ENCODE measurements at places on chromosomes 12 and 14.

DNA sequence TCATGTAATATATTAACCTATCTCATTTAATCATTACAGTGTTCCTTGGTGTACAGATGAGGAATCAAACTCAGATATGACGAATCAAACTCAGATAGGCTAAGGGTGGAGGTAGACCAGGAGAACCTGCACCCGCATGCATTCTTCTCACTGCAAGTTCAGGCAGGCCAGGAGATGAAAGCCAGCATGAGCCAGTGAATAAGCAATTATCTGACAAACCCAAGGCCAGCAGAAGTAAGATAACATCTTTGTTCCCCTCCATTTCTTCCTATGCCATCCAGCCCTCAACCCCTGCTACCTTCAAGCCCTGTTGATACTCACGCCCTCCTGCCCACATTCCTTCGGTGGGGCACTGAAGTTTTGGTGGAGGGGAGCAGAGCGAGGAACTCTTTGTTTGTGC lies 152.2 kb downstream of the ETV6 start:
- H3K27ac ChIP-seq = no peak overlapping the region
- peaks cover 28% of the 10 kb centered on the region for H3K4me1 ChIP-seq
- no peaks in the 10 kb centered on the region for H3K27me3 ChIP-seq
- DNase-seq = no peak

DNA sequence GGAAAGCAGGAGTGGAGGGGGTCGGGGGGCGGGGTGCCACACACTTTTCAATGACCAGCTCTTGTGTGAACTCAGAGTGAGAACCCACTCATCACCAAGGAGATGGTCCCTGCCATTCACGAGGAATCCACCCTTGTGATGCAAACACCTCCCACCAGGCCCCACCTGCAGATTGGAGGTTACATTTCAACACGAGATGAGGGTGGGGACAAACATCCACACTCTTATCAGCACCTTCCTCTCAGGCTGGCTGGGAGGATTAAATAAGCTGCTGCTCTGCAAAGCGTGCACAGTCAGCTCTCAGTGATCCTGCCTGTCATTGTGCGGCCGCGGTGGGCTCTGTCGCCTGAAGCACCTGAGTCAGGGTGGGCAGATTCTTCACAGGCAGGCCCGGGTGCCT lies 39.7 kb downstream of the AACS start:
- H3K4me1 ChIP-seq = no peaks in the 10 kb centered on the region
- no peak for DNase-seq
- no peak overlapping the region for H3K4me3 ChIP-seq

DNA sequence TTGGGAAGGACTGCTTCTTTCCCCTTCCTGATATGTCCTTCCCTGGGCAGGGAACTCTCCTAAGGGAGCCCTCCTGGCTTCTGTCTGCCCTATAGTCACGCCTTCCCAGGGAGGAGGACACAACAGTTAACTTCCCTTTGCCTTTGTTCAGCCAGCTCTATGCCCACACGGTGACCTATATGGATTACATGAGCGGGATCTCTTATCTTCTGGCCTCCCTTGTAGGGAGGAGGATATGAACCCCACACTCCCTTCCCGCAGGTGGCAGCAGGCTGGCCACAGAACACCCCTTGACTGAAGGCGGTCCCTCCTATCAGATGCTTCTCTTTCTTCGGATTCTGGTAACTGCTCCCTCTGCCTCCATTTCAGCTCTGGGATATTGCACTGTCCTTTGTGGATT lies 135.6 kb upstream of the MAX start:
- no peak overlapping the region for H3K27ac ChIP-seq
- no peaks in the 10 kb centered on the region for H3K27me3 ChIP-seq
- DNase-seq = no peak
- no peak overlapping the region for H3K4me3 ChIP-seq
- peaks cover 7% of the 10 kb centered on the region for H3K4me1 ChIP-seq
- no peaks in the 10 kb centered on the region for H3K36me3 ChIP-seq

- no peak overlapping the region for H3K4me3 ChIP-seq
- H3K27me3 ChIP-seq = no peaks in the 10 kb centered on the region
- H3K4me1 ChIP-seq = peaks cover 8% of the 10 kb centered on the region
- no peak for DNase-seq
These were observed 173.8 kb downstream of the AEBP2 start for GRCh38 chr12:19613051-19613535.

DNA sequence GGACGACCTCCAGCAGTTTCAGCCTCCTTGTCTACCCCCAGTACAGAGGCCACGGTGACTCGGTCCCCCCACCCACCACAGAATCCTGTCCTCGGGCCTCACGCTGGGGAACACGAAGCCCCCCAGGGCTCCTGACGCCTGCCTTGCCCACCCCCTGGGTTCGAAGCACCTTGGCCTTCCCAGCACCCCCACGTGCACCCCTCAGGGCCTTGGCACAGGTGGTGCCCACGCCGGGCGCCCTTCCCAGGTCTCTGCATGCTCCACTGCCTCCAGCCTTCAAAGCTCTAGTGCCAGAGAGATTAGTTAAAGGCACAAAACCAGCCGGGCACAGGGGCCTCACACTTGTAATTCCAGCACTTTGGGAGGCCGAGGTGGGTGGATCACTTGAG lies 61.8 kb downstream of the NOC4L start:
- no peak for DNase-seq
- H3K27ac ChIP-seq = no peak overlapping the region
- peaks cover 2% of the 10 kb centered on the region for H3K4me1 ChIP-seq
- H3K36me3 ChIP-seq = no peaks in the 10 kb centered on the region
- H3K27me3 ChIP-seq = peaks cover 37% of the 10 kb centered on the region

GRCh38 chr12:80226576-80226975 lies 127.2 kb downstream of the OTOGL start:
- H3K36me3 ChIP-seq = no peaks in the 10 kb centered on the region
- no peak overlapping the region for H3K4me3 ChIP-seq
- no peak for DNase-seq
- H3K4me1 ChIP-seq = no peaks in the 10 kb centered on the region
- H3K27me3 ChIP-seq = peaks cover 9% of the 10 kb centered on the region

GRCh38 chr12:15152868-15153267 lies 68.3 kb downstream of the RERG start:
- no peaks in the 10 kb centered on the region for H3K36me3 ChIP-seq
- H3K27me3 ChIP-seq = peaks cover 12% of the 10 kb centered on the region
- H3K4me3 ChIP-seq = no peak overlapping the region

GRCh38 chr14:62689733-62690132 lies 355.5 kb downstream of the KCNH5 start:
- H3K27me3 ChIP-seq = no peaks in the 10 kb centered on the region
- H3K36me3 ChIP-seq = no peaks in the 10 kb centered on the region
- no peak overlapping the region for H3K27ac ChIP-seq
- no peak overlapping the region for H3K4me3 ChIP-seq
- H3K4me1 ChIP-seq = no peaks in the 10 kb centered on the region

- H3K27ac ChIP-seq = no peak overlapping the region
- no peaks in the 10 kb centered on the region for H3K27me3 ChIP-seq
- H3K36me3 ChIP-seq = no peaks in the 10 kb centered on the region
- no peaks in the 10 kb centered on the region for H3K4me1 ChIP-seq
- DNase-seq = no peak
- no peak overlapping the region for H3K4me3 ChIP-seq
These were observed 291.8 kb downstream of the FOXN3 start for GRCh38 chr14:89125216-89125615.

GRCh38 chr12:46492471-46493085 lies 120.0 kb upstream of the SLC38A2 start:
- no peaks in the 10 kb centered on the region for H3K27me3 ChIP-seq
- no peak overlapping the region for H3K27ac ChIP-seq
- H3K36me3 ChIP-seq = no peaks in the 10 kb centered on the region
- no peaks in the 10 kb centered on the region for H3K4me1 ChIP-seq
- no peak for DNase-seq
- no peak overlapping the region for H3K4me3 ChIP-seq

DNA sequence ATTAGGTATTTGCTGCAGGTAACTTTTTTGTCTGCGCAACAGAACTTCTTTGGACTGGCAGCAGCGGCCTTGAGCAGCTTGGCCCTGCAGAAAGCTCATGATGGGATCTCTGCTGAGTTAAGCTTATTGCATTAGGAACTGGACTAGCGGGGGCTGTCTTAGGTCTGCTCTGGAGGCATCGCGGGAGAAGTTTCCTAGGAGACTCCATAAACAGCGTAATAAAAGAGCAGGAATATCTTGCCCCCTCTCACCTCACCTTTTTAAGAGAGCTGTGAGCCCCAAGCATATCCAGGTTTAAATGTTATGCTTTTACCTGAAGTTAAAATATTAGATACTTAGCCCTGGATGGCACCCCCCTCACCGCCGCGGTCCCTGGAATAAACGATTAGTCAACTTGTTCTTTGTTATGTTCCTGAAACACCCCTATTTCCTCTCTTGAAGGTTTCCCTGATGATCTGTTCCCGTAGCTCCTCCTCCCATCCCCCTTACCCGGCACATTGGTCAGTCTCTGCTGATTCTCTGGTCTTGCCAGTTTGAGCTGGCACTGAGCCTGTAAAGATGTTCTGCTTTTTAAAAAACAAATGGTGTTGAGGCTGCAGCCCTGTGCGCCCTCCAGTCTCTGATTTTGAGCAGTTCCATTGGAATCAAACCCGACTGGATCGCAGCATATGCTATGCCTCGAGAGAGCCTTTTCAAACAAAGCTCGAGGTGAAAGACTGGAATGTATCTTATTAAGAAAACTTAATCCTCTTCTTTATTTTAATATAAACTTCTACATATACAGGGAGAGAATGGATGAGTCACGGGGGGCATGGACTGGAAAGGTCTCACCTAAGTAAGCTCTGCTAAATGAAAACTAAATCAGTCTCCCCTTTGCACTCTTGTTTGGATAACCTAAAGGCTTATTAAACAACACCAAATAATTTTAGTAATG lies 1.9 kb downstream of the MLXIP start:
- DNase-seq = no peak
- H3K4me1 ChIP-seq = peaks cover 53% of the 10 kb centered on the region
- peak overlapping the region; percentile 94 for H3K4me3 ChIP-seq

- H3K27me3 ChIP-seq = no peaks in the 10 kb centered on the region
- H3K27ac ChIP-seq = no peak overlapping the region
- no peaks in the 10 kb centered on the region for H3K36me3 ChIP-seq
- peaks cover 19% of the 10 kb centered on the region for H3K4me1 ChIP-seq
These were observed 248.6 kb downstream of the BCL11B start for GRCh38 chr14:99023371-99023770.

- H3K4me1 ChIP-seq = no peaks in the 10 kb centered on the region
- no peak for DNase-seq
- H3K27ac ChIP-seq = no peak overlapping the region
These were observed 269.0 kb downstream of the KCNH5 start for GRCh38 chr14:62776300-62776699.

DNA sequence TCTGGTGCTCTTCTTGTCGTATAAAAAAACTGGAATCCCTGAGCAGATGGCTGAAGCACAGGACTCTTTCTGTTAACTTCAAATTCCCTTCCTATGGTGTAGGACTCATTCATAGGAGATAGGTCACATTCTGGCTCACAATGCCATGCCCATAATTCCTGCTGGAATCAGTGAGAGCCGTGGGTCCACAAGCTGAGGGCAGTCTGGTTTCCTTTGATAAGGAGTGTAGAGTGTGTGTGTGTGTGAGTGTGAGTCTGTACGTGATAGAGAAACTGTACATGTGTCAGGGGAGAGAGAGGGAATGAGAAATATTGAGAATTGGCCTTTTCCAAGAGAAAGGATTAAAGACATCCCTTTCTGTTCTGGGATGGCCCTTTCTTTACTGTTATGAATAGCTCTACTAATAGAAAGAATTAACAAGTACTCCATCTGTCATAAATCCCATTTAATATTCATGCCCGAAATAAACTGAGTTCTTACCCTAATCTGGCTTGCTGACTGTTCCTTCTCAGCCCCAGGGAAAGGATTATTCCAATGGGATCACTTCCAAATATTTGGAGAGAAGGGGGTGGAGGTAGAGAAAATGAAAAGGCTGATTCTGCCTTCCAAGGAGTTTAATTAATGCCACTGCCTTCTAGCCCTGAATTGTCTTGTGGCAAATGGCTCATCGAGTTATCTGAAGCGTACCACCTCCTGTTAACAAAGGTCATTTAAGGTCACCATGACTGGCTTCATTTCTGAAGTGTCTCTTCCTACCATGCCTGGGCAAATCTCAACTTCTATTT lies 79.0 kb downstream of the TMX1 start:
- H3K27me3 ChIP-seq = no peaks in the 10 kb centered on the region
- H3K4me3 ChIP-seq = no peak overlapping the region
- peaks cover 7% of the 10 kb centered on the region for H3K4me1 ChIP-seq
- no peaks in the 10 kb centered on the region for H3K36me3 ChIP-seq
- H3K27ac ChIP-seq = no peak overlapping the region

GRCh38 chr14:50773632-50774541 lies 57.1 kb downstream of the NIN start:
- H3K4me1 ChIP-seq = peaks cover 23% of the 10 kb centered on the region
- peaks cover 45% of the 10 kb centered on the region for H3K36me3 ChIP-seq
- DNase-seq = no peak
- peak overlapping the region; percentile 39 for H3K27ac ChIP-seq
- H3K27me3 ChIP-seq = no peaks in the 10 kb centered on the region

DNA sequence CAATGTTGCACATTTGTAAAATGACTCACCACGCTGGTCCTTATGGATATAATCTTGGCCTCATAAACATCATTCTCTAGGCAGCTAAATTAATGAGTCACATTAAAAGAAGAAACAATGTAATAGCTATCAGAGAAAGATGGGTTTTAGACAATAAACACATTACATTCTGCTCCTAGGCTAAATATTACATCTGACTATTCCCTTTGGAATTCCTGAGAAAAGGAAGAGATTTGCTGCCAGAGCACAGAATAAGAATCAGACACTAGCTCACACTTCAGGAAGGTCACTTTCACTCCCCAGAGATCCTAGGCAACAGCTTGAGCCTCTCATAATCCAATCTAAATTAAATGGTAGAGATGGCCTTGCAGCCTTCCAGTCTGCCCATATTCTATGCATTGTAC lies 218.2 kb downstream of the PTPRO start:
- peaks cover 8% of the 10 kb centered on the region for H3K36me3 ChIP-seq
- H3K27ac ChIP-seq = no peak overlapping the region
- DNase-seq = no peak

DNA sequence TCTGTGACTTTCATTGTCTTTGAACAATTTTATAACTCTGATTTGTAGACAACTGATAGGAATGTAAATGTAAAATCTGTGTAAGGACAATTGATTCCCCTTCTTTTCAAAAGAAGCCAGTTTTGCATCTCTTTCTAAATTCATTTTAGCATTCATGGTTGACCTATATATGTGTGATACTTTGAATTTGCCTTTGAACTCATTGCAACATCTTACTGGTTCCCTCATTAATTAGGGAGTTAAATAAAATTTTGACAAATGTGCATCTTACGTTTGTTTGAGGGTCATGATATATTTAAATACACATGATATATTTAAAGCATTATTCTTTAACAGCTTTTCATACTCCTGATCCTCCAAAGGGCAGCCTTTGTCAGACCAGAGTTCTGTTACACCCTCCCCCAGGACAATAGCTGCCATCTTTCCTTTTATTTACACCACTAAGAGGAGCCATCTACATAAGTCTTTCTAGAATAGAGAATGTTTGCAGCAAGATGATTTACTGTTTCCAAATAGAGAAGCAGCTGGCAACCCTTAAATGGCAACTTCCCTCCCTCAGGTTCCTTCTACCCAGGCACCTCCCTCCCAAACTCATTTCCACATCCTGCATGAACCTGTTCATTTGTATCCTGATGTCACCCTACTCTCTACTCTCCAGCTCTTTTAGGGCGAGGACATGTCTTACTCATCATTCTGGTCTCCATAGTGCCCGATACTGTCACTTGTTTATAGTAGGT lies 40.2 kb upstream of the APPL2 start:
- no peak for DNase-seq
- no peak overlapping the region for H3K4me3 ChIP-seq
- H3K27me3 ChIP-seq = no peaks in the 10 kb centered on the region
- no peaks in the 10 kb centered on the region for H3K4me1 ChIP-seq
- no peaks in the 10 kb centered on the region for H3K36me3 ChIP-seq

All from activated naive CD8-positive, alpha-beta T cell treated with anti-CD3 and anti-CD28 coated beads for 36 hours (primary cell).